ENCODE measurements at places on chromosomes 4 and X.

DNA sequence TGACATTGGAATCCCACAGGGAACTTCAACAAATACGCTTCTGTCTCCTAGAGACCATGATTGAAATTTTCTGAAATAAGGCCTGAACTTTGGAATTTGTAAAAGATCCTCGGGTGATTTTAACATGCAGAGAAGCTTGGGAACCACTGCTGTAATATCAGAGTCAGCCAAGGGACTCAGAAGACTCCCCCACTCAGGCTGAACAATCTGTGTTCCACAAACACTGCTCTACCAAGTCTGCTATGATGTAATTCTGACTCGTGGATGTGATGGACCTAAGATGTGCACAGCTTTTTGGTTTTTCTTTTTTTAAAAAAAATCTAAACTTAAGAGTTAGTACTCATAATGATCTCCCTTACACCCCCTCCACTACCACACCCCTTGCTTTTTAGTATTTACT lies 26.0 kb downstream of the LRP2BP start:
- DNase-seq: no peak

- DNase-seq: no peak
Measured at GRCh38 chr4:156945532-156945931, 26.1 kb downstream of the PDGFC start.

DNA sequence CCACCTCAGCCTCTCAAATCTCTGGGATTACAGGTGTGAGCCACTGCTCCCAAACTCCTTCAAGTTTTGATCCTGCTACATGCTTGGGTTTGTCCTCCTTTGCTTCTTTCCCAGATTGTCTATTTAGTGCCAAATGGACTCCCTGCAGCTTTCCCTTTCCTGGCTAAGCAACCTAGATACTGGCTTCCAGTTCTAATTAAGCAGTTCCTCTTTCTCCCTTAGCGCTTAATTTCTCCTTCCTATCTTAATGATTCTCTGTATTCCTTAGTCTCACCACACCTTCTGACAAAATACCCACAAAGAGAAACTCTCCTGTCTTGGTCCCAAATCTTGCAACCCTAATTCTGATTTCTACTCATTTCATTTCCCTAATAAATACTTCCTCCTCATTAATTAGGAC lies 7.8 kb downstream of the RXFP1 start:
- no peak for DNase-seq

DNA sequence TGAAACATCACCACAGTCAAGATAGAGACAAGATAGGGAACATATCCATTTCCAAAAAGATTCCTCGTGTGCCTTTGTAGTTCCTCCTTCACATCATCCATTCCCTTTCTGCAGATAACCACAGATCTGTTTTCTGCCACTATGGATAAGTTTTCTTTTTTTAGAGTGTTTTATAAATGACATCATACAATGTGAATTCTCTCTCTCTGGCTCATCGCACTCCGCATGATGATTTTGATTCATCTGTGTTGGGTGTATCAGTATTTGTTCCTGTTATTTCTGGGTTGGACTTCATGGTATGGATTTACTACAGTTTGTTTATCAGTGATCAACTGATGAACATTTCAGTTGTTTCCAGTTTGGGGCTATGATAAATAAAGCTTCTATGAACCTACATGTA lies 23.2 kb upstream of the ANXA3 start:
- no peak for DNase-seq

GRCh38 chr4:11098461-11098860 lies 330.2 kb downstream of the HS3ST1 start:
- DNase-seq: no peak

GRCh38 chr4:139214039-139214534 lies 37.1 kb upstream of the ELF2 start:
- DNase-seq: no peak

DNA sequence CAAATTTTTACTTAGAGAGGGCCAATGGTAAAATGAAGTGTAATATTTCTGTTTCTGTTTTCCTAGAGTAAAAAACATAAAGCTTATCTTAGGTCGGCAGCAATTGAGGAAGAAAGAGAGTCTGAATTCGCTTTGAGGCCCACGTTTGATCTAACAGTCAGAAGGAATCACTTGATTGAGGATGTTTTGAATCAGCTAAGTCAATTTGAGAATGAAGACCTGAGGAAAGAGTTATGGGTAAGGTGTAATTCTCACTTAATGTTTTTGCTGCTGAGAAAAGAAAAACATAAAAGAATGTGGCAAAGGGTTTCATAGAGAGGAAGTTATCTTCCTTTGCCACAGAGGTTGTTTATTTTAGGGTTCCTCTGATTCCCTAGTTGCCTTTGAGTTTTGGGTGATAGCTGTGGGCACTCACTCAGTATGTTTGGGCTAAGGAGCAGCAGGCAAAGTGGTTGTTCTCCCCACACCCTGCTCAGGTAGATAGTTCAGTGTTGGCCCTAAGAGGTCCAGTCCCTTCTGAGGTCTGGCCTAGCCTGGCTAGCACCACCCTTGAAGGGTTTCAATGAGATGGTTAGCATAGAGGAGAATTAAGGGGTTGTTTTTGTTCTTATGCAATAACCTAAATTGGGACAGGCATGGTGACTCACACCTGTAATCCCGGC lies 32.3 kb downstream of the HERC5 start:
- DNase-seq: no peak

DNA sequence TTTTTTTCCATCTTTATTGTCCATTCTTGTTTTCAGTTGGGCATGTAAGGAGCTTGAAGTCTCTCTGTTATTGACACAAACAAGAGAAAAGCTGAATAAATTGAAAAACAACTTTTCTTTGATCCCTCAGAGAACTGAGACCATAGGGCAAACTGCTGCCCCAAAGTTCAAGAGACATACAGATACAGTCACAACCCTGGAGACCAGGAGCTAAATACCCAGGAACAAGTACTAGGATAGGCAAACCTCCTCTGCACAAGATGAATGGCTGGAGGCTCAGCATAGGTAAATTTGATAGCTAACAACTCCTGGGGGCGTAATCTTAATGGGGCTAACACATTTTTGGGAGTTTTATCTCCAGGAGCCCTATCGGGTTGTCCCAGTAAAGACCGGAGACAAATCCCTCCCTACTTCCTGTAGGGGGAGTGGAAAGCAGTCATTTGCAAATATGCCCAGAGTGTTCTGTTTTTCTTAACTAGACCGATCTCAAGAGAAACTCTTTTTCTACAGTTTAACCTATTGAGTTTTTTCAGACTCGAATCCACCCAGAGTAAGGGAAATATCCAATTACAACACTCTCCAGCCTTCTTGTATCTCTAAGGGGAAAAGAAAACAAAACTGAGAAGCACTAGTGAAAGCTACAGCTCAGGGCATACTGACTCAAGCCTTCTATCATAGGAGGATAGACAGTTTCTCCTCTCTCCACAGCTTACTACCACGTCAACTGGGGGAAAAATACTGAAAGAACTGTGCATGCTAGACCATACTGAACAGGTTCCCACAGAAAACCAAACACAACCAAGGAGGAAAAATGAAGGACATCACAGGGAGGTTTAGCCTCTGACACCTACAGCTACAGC lies 23.1 kb downstream of the MAGEA8 start:
- DNase-seq: no peak

- no peak for DNase-seq
Measured at GRCh38 chr4:151718984-151719955, 41.5 kb downstream of the GATB start.

GRCh38 chrX:576904-577560 lies 53.6 kb upstream of the SHOX start:
- DNase-seq: no peak

- DNase-seq: no peak
Measured at GRCh38 chr4:151690876-151691275, 69.9 kb downstream of the GATB start.

DNA sequence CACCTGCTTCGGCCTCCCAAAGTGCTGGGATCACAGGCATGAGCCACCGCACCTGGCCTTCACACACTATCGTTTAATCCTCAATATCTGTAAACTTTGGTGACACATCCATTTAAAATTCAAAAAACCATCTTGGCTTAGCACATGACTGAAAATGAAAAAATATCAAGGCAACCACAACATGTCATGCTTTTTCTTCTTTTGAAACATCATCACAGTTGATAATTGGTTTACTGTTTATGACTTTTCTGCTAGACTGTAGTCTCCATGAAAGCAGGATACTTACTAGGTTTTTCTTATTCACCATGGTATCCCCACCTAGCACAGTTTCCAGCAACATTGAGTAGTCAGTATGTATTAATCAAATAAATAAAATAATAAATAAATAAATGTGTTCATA lies 11.0 kb downstream of the GNRHR start:
- DNase-seq: no peak

- DNase-seq: no peak
Measured at GRCh38 chr4:75633846-75634245, 3.5 kb upstream of the CDKL2 start.

DNA sequence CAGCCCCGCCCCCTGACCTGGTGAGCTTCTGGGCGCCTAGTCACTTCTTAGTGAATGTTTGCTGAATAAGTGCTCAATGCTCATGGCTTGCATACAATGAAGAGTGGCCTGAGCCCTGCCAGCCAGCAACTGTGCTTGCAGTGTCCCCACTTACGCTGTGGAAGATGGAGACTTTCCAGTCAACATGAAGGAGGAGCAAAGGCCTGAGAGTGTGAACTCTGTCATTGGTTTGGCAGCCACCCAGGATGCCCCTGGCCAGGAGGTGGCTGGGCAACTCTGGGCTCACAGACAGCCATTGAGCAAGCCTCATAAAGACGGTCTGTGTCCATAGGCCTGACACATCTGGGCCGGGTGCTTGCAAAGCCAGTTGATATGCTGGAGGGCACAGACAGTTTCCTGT lies 72.1 kb upstream of the MAMLD1 start:
- no peak for DNase-seq

DNA sequence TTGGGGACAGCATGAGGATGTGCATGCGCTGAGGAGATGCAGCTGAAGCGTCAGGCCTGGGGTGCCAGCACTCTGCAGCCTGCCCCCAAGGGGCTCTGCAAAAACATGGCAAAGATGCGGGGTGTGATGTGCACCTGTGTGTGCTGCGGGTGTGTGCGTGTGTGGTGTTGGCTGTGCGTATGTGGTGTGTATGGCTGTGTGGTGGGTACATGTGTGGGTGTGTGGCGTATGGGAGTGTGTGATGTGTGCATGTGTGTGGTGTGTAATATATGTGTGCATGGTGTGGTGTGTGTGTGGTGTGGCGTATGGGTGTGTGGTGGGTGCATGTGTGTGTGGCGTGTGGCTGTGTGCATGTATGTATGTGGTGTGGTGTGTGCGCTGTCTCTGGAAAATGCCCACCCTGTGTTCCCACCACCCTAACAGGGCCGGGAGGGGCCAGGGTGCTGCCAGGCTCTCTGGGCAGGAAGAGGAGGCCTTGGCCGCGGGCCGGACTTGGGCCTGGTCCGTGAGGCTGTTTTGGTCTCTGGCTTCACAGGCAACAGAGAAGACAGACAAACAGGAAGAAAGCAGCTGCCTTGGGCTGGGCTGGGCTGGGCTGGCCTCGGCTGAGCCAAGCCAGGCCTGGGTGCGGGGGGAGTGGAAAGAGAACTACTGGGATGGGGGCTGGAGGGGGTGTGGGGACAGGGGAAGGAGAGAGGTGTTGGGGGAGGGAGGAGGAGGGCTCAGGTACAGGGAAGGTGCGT lies 1.1 kb upstream of the AVPR2 start:
- DNase-seq: no peak

- no peak for DNase-seq
Measured at GRCh38 chr4:74904509-74905065, 28.3 kb upstream of the PARM1 start.

Measured in right renal cortex interstitium (tissue), 3 donors.